Hepatic stellate cell (primary cell): ENCODE measurements at places on chromosomes 13 and 19.

GRCh38 chr13:24511816-24512196 lies 772 bp downstream of the PARP4 start:
- DNase-seq: no peak

GRCh38 chr19:3034656-3035541 lies 5.8 kb upstream of the TLE2 start:
- peak; percentile 50 for DNase-seq

DNA sequence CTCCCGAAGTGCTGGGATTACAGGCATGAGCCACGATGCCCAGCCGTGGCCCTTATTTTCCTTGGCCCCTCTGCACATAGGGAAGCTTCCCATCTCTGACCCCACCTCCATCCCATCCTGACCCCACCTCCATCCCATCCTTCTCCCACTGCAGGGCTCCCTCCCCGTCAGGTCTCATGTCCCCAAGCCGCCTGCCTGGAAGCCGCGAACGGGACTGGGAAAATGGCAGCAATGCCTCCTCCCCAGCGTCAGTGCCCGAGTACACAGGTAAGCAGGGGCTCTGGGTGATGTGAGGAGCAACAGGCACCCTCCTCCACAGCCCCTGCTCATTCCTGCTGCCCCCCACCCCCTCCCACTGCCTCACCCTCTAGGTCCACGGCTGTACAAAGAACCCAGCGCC lies 12.2 kb downstream of the XAB2 start:
- no peak for DNase-seq

DNA sequence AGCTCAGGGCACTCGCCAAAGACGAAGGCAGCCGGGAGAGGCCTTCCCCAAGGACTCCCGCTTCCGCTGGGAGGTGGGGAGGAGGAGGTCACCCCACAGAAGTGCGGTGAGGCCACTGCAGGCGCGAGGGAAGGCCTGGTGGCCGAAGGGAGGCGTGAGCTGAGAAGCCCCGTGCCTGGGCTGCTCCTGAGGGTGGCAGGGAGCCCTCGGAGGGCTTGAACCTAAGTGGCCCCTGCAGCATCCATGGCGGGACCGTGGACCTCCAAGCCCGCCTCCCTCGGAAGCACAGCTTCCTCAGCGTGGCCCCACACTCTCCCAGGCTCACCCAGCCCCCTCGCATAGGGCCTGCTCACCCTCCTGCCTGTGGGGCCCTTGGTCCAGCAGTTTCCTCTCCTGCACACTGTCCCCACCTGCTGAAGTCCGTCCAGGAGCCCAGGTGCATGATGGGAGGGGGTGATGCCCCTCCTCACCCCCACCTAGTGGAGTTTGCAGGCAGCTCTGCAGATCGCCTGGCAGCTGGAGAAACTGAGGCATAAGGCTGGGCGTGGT lies 25.9 kb downstream of the EFNA2 start:
- no peak for DNase-seq

DNA sequence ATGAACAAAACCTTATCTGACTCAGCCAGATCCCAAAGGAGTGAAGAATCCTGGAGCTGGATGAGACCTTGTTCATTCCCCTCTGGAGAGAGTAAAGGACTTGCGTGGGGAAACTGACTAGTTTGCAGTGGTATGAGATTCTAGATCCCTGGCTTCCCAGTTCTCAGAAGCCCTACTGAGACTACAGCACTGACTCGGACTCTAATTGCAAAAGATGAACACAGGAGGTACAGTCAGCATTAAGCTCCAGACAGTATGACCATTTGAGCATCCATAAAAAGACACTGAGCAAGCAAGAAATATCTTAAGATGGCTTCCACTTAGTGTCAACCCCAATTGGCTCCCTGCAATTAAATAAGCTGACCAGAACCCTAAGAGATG lies 6.8 kb downstream of the ZC3H4 start:
- peak; percentile 64 for DNase-seq

- DNase-seq: no peak
Measured at GRCh38 chr19:30552593-30552992, 180.4 kb downstream of the ZNF536 start.

GRCh38 chr13:39196965-39197646 lies 158.8 kb downstream of the NHLRC3 start:
- DNase-seq: no peak

- DNase-seq: no peak
Measured at GRCh38 chr19:46838160-46838559, 12.5 kb downstream of the AP2S1 start.

DNA sequence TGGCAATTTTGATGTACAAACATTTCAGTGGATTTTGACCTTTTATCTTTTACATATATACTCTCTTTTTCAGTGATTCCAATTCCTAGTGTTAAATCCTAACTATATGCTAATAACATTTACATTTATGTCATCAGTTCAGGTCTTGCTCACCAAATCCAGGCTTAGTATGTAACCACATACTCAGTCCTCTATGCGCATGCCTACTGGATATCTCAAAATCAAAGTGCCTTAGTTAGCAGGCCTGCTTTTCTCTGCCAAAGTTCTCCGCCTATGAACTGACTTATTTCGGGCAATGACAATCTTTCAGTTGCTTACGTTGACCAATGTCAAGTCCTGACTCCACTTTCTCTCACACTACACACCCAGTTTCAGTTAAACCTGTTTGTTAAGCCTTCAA lies 478.5 kb upstream of the SLITRK1 start:
- no peak for DNase-seq

GRCh38 chr13:93224535-93224934 lies 2.1 kb upstream of the GPC6 start:
- DNase-seq: peak; percentile 29

- DNase-seq: no peak
Measured at GRCh38 chr19:21148681-21149080, 6.8 kb downstream of the ZNF431 start.

DNA sequence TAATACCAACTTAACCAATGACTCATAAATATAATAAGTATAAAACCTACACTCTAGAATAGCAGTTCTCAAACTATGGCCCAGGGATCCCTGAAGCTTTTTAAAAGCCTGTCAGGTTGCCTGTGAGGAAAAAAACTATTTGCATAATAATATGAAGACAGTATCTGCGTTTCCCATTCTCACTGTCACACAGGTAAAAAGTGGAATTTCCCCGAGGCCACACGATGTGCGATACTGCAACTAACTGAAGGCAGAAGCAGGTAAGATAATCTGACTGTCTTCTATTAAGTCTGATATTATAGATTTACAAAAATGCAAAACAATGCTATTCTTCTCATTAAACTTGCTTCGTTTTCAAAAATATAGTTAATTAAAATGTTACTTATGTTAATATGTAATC lies 52.5 kb upstream of the EEF1AKMT1 start:
- DNase-seq: no peak

- no peak for DNase-seq
Measured at GRCh38 chr13:25335856-25336255, 34.4 kb downstream of the NUP58 start.

- no peak for DNase-seq
Measured at GRCh38 chr13:80054806-80055205, 286.1 kb downstream of the SPRY2 start.

DNA sequence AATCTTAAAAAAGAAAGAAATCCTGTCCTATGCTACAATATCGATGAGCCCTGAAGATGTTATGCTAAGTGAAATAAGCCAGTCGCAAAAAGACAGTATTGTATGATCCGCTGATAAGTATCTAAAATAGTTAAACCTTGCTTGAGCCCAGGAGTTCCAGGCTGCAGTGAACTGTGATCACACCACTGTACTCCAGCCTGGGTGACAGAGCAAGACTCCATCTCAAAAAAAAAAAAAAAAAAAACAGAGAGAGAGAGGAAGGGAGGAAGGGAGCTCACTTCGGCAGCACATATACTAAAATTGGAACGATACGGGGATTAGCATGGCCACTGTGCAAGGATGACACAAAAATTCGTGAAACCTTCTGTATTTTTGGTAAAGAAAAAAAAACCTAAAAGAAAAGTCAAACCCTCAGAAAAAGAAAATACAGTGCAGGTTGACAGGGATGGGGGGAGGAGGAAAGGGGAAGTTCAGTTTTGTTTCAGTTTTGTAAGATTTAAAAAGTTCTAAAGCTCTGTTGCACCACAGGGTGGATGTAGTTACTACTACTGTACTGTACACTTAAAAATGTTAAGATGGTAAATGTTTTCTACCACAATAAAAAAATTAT lies 8.4 kb downstream of the CLASRP start:
- DNase-seq: no peak

- DNase-seq: no peak
Measured at GRCh38 chr13:103386341-103386740, 320.1 kb upstream of the SLC10A2 start.

GRCh38 chr13:112968380-112968909 lies 569 bp upstream of the MCF2L start:
- no peak for DNase-seq

DNA sequence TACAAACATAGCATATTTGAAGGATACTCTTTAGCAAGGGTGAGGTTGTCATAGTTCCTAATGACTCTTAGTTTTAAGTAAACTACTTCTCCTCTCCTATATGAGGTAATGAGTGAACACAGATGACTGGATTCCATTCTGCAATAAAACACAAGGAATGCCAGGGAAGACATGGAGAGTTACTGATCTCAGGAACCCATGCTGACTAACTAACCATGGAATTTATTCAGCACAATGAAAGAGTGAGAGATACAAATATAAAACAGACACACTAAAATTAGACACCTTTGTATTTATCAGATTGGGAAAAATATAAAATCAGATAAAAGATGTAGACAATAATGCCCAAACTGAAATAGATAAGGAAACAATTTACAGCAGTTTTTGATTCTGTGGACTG lies 1525.9 kb upstream of the SLC10A2 start:
- DNase-seq: no peak

GRCh38 chr13:65336916-65337315 lies 1893.2 kb downstream of the PCDH9 start:
- DNase-seq: no peak

DNA sequence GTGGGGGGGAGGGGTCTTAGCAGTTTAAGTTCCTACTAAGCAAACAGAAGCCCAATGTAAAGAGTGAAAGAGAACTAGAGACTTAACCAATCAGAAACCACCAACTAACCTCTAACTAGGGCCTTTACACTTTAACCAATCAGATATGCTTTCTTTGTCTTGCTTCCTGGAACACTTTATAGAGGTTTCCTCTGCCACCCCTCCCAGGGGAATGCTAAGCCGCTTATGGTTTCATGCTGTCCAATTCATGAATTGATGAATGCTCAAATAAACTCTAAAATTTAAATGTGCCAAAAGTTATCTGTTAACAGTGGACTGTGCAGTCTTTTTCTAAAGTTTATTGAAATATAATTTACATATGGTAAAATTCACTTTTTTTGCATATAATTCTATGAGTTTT lies 33.9 kb upstream of the LATS2 start:
- no peak for DNase-seq

GRCh38 chr13:80030491-80030890 lies 310.4 kb downstream of the SPRY2 start:
- DNase-seq: no peak

DNA sequence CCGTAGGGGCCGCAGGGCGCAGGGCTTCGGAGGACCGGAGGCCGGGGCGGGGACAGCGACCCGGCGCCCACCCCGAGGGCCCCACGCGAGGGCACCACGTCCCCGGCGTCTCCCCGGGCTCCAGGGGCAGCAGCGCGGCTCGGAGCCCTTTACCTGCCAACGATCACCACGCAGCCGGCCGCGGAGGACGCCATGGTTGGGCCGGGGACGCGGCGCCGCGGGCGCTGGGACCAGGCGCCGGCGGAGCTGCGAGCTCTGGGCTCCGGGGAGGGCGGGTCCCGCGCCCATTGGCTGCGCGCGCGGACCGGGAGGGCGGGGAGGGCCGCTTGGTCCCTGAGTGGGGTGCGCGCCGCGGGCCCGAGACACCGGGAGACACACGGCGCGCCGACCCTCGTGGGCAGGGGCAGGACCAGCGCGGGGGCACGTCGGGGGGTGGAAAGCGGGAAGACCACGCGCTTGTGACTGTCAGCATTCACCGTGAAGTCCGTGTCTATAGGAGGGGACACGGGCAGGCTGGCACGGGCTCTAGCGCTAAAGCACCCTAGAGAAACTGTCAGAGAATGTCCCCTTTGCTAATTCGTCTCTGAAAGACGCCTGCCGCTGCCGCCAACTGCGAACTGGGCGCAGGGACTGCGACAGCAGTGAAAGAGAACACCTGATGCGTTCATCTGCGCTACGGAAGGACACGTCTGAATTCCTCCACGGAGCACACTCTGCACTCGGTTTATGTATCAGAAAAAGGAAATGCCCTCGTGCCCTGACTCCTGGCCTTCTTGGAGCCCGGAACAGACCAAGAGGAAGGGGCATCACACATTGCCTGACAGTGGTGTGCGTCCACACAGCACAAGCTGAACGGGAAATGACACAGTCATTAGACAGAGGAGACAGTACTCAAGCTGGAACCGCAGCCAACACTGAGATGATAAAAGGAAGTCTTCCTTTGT lies at the start of gene CRYL1:
TSS of gene CRYL1 (minus strand) at position 257 of the 944 bp plus-strand sequence. CDS start at position 194, 63 bp downstream.
- peak; percentile 76 for DNase-seq

GRCh38 chr13:22063416-22064124 lies 392.7 kb downstream of the FGF9 start:
- no peak for DNase-seq

GRCh38 chr13:41061914-41062837 lies 867 bp downstream of the WBP4 start:
- peak; percentile 58 for DNase-seq

DNA sequence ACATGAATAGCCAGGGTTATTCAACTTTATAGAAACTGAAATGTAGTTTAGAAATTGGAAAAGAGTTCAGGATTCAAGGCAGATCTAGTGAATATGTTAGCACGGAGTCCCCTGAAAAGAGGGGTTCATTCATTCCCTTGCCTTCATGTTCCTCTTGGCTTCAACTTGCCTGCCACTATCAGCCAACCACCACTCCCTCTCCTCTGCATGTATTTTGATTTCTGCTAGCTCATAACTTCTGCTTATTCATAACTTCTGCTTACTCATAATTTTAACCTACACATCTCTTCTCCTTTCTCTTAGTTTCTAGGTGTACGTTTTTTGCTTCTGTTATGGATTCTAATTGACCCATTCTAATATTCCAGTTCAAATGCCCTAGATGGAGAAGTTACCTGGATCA lies 5.5 kb upstream of the SERTM1 start:
- no peak for DNase-seq

GRCh38 chr19:4452230-4452990 lies 5.2 kb downstream of the UBXN6 start:
- no peak for DNase-seq

- peak; percentile 66 for DNase-seq
Measured at GRCh38 chr19:47296036-47296435, 13.6 kb upstream of the C5AR1 start.
